Type B pancreatic cell (in vitro differentiated cells): ENCODE measurements at places on chromosomes 1 and 21. TPM values are rescaled to one million over a fixed set of nuclear protein-coding genes. Genes with fewer than 3 reads are reported as not detected.

DNA sequence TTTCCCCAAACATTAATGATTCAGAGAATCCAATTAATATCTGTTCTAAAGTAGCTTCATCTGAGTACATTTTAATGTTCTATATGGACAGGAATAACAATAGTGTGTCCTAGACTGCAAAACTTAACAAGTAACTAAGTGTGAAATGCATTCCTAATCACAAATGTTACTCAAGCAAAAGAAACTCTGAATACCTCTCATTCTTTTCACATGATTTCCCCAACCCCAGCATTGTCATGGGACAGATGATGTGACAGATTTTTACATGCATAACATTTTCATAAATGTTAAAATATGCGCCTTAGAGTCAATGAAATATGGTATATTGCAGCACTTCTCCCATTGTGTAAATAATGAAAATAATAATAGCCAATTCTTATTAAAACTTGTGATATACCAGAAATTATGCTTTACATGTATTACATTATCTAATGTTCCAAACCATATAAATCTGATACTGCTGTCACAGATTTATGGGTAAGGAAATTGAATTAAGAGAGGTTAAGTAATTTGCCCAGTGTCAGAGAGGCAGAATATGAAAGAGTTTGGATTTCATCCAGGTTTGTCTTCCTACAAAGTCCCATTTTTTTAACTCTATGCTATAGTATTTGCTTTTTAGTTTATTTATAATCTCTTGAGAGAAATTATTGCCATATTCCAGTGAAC, 269.4 kb downstream of the LRRC7 start:
- no peak overlapping the region for H3K4me3 ChIP-seq
- no peaks in the 10 kb centered on the region for H3K4me1 ChIP-seq
- H3K36me3 ChIP-seq = no peaks in the 10 kb centered on the region
- DNase-seq = no peak
- no peak overlapping the region for H3K27ac ChIP-seq
- no peaks in the 10 kb centered on the region for H3K27me3 ChIP-seq

- no peak for DNase-seq
- H3K27me3 ChIP-seq = no peaks in the 10 kb centered on the region
- peaks cover 26% of the 10 kb centered on the region for H3K36me3 ChIP-seq
- H3K27ac ChIP-seq = no peak overlapping the region
- H3K4me1 ChIP-seq = peaks cover 12% of the 10 kb centered on the region
Measured at GRCh38 chr1:46368791-46369190, 25.3 kb upstream of the FAAH start.

Gene HPCA
- total RNA-seq = 1.0 and 2.0 TPM in 2 replicates

DNA sequence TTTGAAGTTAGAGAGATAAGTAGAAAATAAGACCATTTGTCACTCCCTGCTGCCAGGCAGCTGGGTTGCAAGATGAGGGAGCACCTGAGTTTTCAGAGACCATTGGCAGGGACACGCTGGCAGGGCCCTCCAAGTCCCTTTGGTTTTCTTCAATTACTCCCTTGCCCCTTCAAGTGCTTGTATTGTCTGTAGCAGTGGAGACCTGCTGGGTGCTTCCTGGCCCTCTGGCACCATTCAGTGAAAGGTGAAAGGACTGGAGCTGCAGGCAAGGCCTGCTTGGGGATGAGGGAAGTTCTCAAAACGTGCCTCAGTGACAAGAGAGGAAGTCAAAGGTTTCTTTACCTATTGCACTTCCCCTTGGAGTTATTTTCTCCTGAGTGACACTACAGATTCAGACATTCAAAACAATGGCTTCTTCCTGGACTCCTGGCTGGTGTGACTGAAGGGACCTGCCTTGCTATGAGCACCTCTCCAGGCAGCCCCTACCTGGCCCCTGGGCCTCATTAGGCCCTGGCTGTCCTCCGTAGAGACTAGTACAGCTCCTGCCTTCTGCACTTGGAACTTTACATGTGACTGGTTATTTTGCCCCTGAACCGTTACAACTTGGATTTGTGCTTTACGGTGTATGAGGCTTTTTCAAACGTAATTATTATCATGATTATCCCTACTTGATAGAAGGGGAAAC, 100.1 kb downstream of the C1orf21 start:
- H3K36me3 ChIP-seq = peaks cover 9% of the 10 kb centered on the region
- no peak for DNase-seq
- peaks cover 52% of the 10 kb centered on the region for H3K4me1 ChIP-seq
- H3K27ac ChIP-seq = peak overlapping the region; percentile 91

- no peak overlapping the region for H3K4me3 ChIP-seq
- no peaks in the 10 kb centered on the region for H3K27me3 ChIP-seq
- no peak for DNase-seq
Measured at GRCh38 chr1:235855811-235856429, 10.8 kb downstream of the LYST start.

Gene ZNF648
- total RNA-seq = 0.10 and 0.34 TPM in 2 replicates

GRCh38 chr1:17725084-17725719, 29.9 kb upstream of the ACTL8 start:
- no peaks in the 10 kb centered on the region for H3K4me1 ChIP-seq
- H3K4me3 ChIP-seq = no peak overlapping the region
- peaks cover 13% of the 10 kb centered on the region for H3K27me3 ChIP-seq

GRCh38 chr1:91511386-91511785, 10.7 kb downstream of the CDC7 start:
- no peak overlapping the region for H3K27ac ChIP-seq
- H3K4me3 ChIP-seq = no peak overlapping the region
- H3K36me3 ChIP-seq = peaks cover 19% of the 10 kb centered on the region
- no peak for DNase-seq

- DNase-seq = no peak
- H3K27ac ChIP-seq = no peak overlapping the region
- H3K36me3 ChIP-seq = no peaks in the 10 kb centered on the region
- no peaks in the 10 kb centered on the region for H3K27me3 ChIP-seq
- no peaks in the 10 kb centered on the region for H3K4me1 ChIP-seq
Measured at GRCh38 chr1:105730701-105731100, 1325.8 kb upstream of the PRMT6 start.

GRCh38 chr1:110136911-110137310, 13.4 kb upstream of the SLC6A17 start:
- H3K27ac ChIP-seq = peak overlapping the region; percentile 19
- no peaks in the 10 kb centered on the region for H3K36me3 ChIP-seq
- H3K4me1 ChIP-seq = peaks cover 24% of the 10 kb centered on the region

Gene S100A1
- 0.97 TPM in 1 of 2 replicates, not detected in the other for total RNA-seq

DNA sequence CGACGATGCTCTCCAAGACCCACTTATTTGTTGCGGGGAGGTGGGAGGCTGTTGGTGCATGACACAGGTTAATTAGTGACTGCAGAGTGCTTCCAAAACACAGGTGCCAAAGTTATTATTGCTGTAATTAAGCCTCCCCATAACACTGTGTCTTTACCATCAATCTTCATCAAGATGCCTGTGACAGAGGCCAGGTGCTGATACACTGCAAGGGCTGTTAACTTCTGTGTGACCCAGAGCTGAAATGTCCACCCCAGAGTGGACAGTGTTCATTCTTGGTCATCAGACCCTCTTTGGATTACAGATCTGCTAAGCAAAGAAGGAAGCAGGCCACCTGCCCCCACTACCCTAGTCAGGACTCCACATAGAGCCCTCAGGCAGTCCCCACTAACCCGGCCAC, 55.5 kb downstream of the CAPN8 start:
- H3K27ac ChIP-seq = no peak overlapping the region
- H3K4me1 ChIP-seq = no peaks in the 10 kb centered on the region
- H3K36me3 ChIP-seq = no peaks in the 10 kb centered on the region
- no peak overlapping the region for H3K4me3 ChIP-seq
- H3K27me3 ChIP-seq = no peaks in the 10 kb centered on the region
- DNase-seq = no peak

- H3K36me3 ChIP-seq = no peaks in the 10 kb centered on the region
- peaks cover 12% of the 10 kb centered on the region for H3K27me3 ChIP-seq
- no peak for DNase-seq
- H3K27ac ChIP-seq = no peak overlapping the region
- no peaks in the 10 kb centered on the region for H3K4me1 ChIP-seq
- no peak overlapping the region for H3K4me3 ChIP-seq
Measured at GRCh38 chr21:42373908-42374455, 7.6 kb upstream of the TFF1 start.
